Erythroblast (primary cell): ENCODE measurements at places on chromosomes 12 and 14.

DNA sequence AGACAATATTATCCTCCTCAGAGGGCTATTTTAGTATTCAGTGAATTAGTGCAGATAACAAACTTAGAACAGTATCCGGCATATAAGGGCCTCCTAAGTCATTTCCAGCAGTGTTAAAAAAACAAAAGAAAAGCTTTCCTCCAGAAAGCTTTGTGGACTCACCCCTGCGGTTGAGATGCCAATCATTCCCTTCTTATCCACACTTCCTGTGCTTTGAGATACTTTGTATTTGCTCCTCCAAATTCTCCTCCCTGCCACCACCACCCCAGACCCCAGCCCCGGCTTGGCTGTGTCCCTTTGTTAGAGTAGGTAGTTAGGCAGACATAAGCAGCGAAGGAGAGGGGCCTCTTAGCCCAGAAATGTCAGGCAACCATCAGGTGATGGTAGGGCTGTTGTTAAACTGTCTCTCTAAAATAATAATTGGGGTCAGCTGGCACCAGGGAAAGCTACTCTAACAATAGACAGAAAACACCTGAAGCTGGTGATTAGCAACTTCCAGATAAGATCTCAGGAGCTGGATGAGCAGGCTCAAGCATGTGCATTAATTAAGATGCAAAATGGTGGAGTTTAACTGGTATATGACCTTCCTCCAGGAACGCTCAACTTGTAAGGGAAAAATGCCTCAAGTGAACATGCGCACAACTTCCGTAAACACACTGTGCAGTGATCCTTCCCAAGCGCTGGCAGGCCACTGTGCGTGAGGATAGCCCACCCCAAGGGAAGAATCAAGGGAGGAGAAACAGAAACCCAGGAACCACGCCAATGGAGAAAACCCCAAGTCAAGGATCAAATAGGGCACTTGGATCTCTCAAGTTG is 152.1 kb upstream of the EEA1 start:
- no peak for DNase-seq

- peak; percentile 70 for DNase-seq
Observed at GRCh38 chr12:104604070-104604994, 147.6 kb downstream of the CHST11 start.

DNA sequence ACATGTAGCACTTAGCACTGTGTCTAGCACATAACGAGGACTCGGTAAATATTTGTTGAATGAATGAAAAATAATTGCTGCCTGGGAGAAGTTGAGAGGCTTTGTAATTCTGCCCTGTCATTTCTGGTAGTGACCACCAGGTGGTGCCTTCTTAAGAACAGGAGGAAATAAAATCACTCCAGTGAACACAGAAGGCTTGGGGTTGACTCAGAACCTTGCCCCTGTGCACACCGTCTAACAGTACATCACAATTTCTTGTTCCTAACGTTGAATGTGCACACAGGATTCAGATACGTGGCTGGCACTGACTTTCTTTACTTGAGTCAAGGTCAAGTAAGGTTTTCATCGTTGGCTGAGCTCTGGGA is 91.8 kb downstream of the RGS6 start:
- DNase-seq = peak; percentile 45

DNA sequence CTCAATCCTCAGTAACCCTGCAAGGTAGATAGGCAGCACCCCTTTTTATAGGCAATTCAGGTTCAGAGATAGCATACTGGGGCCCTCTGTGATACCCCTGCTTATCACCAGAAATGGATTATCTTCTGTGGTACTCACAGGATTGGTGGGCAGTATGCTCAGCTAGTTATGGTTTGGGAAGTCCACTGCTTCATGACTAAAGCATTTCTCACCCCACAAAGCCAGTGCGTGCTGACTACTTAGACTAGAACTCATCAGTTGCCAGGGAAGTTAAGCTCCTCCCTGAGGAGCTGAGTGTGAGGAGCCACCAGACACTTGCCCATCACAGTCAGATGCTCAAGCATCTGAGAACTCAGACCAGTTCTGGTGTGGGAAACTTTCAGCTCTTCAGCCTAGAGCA is 76.3 kb downstream of the SCAF11 start:
- DNase-seq = peak; percentile 22

GRCh38 chr14:101840649-101841369 is 79.3 kb downstream of the PPP2R5C start:
- no peak for DNase-seq

DNA sequence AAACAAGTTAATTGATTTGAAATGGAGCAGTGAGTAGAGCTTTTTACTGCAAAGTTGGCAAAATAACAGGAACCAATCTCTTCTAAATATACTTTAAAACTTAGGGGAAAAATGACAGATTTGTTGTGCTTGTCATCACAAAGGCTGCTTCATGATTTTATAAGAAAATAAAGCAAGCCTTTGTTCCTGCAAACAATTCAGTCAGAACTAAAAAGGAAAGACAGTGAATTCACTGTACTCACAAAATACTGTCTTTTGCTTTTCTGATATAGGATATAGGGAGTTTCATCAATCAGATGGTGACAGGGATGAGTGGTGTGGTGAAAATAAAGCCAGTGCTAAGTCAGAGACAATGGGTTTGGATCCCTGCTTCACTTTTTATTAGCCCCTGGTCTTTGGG is 126.0 kb downstream of the HELB start:
- no peak for DNase-seq

DNA sequence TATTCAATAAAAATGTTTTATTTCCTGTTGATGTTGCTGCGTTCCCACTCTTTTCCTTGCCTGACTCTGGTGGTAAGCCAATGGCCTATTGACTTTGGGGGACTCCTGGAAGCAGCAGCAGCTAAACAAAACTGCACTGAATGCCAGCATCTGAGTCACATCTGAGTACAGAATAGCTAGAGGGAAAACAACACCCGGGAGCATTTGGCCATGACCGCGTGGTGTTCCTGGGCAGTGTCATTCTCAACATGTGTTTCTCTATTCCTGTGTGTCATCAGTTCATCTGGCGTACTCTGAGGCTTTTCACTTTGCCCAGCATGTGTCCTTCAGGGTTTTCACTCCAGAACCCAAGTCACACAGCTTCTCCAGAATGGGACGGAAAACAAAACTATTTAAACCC is 238.8 kb downstream of the PAWR start:
- no peak for DNase-seq

DNA sequence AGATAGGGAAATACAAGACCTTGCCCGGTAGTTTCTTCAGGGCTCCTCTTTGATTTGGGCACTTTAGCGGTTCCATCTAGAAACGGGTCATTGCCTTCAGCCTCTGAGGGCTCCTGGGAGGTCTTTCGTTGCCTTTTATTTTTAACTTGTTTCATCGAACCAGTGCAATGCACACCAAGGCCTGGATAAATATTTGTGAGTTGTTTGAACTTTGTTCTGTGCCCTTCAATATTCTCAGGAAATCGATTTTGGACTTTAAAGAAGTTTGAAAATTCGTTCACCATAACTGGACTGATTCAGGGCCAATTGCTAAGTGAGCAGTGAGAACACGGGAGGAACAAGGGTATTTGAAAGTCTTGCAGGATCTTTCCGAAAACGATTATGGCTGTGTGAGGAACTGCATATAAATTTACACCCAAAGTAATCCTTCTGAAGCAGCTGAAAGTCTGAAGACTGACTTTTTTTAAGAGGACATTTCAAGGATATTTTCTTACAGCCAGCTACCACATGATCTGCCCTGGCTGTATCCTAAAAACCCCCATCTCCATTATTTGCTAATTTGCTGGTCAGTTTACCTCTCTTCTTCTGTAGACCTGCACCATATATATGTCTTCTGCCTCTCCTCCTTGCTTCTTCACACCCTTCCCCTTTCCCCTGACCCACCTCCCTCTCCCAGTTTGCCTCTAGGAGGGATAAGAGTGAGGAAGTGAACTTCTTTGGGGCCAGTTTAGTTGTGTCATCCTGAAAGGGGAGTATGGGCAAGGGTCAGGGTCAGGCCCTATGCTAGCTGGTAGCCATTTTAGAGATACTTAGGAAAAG is 8.0 kb downstream of the DUSP6 start:
- DNase-seq = no peak

DNA sequence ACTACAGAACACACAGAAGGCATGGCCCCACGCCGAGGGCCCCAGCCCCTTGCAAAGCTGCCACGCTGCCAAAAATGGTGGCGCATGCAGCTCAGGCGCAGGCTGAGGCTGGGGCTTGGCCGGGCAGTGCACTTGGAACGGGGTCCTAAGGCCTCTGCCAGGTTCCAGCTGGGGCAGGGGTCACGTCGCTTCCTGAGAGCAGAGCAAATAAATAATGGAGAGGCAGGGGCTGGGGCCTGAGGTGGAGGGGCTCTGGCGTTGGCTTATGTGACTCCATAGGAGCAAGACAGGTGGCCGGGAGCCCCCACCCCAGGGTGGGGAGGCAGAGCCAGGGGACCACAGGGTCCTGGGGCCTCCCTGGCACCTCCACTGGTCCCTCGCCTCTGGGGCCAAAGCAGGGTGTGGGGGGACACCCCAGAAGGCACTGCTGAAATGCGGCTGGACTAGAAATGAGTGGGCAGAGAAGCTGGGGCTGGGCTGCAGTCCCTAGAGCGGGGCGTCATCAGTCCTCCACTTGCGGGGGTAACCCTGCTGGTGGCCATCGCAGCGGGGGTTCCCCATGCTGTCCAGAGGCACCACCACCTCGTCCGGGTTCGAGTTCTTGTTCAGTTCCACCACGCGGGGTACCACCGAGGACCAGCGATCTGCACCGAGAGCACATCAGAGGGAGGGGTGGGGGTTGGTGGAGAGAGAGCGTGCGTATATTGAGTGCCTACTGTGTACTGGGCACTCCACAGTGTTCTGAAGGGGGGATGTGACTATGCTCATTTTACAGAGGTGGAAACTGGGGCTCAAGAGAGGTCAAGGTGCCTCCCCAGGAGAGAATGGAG is 49.8 kb downstream of the TRPV4 start:
- DNase-seq = no peak

DNA sequence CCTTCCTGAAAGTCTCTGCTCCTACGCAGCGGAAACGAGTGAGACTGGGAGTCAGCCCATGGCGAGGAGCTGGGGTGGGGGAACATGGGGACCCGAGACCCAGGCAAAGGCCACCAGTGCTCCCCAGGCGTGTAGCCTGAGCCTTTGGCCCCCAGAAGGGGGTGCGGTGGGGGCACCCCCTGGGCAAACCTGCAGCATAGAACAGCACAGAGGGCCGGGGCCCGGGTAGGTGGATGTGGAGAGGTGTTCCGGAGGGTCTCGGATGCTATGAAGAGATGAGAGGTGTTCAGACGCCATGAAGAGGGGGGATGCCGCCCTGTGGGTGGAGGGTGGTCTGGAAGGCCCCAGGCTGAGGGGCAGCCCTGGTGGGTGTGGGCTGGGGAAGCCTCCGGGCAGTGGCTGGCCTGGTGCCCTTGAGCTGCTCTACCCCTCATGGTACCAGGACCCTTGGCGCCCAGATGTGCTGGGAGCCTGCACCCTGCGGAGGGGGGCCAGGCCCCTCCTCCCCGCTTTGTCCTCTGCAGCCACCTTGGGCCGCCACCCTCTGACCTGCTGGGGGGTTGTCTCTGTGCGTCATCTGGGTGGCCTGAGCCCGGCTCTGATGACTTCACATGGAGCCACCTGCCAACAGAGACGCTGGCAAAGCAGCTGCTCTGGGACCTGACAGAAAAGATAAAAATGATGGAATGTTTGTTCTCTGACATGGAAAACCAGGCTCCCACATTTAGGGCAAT is 83.4 kb downstream of the KIF26A start:
- DNase-seq = no peak

DNA sequence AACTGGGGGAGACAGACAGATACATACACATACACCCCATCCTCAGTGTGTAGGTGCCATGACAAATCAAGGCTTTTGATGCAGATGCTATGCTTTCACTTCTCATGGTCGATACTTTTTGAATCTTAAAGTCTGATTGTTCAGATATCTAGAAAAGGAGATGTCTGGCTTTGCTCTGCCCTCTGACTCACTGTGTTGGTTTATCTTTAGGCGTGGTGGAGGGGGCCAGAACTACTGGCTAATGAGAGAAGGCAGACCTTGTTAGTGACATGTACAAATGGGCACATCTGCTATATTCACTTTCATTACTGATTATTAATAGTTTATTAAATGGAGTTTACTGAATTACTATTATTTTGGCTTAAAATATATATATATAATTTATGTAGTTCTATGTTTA is 444.3 kb upstream of the RGS6 start:
- peak; percentile 41 for DNase-seq

GRCh38 chr12:76697849-76698248 is 66.1 kb upstream of the ZDHHC17 start:
- no peak for DNase-seq

- no peak for DNase-seq
Observed at GRCh38 chr12:129717438-129717837, 186.4 kb downstream of the TMEM132D start.

DNA sequence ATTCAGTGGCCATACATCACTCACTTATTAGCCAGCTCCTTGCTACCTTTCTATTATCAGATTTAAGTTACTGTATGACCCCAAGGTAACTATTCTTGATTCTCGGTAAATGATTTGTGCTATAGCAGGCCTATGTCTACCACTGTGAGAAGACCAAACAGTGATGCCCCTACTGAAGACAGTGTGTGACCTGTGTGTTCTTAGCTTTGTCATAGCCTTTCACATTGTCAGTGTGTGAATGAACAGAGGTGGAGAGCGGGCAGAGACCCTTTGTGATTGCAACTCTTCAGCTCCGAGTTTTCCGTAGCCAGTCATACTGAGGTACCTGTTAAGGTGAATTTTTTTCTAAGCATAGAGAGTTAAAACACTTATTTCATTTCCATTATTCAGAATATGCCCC is 294.0 kb downstream of the LRFN5 start:
- DNase-seq = no peak

DNA sequence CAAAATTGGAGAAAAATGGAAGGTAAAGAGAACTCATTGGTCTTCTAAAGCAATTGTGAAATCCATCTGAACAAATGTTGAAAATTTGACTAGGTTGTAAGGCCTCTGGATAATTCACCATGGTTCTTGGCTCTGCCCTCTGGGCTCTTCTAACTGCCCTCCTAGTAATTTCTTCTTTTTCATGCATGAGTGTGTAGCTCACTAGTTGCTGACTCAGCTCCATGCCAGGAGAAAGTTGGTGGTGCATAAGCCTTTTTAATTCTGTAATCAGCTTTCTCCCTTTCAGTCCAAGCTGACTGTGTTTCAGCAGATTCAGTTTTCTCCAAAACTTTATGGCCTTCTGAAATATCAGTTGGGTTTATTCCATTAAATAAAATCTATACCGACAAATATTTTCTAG is 877.8 kb upstream of the ATXN7L3B start:
- no peak for DNase-seq
